ENCODE measurements at places on chromosomes 4 and X. TPM values are rescaled to one million over a fixed set of nuclear protein-coding genes. Genes with fewer than 3 reads are reported as not detected.
A peak's percentile ranks its signal among the peaks of the same experiment; 100 is the strongest.

DNA sequence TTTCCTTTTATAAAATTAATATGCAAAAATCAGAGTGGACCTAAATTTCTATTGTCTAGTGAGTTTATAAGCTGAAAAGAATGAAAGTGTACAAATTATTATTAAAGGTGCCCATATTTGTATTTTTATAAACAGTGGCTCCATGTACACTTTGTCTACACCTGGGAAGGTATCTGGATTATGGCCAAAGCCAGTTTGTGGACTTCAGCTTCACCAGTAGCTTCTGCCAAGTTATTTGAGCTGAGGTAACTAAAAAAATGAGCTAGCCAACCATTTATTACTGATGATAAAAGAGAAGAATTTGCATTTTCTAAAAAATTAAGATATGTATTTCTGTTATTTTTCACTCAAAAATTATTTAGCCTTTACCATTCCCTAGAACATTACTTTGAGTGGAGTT, 32.3 kb upstream of the LRAT start:
- DNase-seq, result no peak
- no peaks in the 10 kb centered on the region for H3K36me3 ChIP-seq
- H3K27ac ChIP-seq, result no peak overlapping the region
- no peak overlapping the region for H3K4me3 ChIP-seq
- no peaks in the 10 kb centered on the region for H3K4me1 ChIP-seq

- H3K4me3 ChIP-seq, result no peak overlapping the region
- H3K27me3 ChIP-seq, result no peaks in the 10 kb centered on the region
- H3K4me1 ChIP-seq, result no peaks in the 10 kb centered on the region
- no peak for DNase-seq
- H3K27ac ChIP-seq, result no peak overlapping the region
These were observed 78.1 kb upstream of the FSTL5 start for GRCh38 chr4:162241857-162242256.

DNA sequence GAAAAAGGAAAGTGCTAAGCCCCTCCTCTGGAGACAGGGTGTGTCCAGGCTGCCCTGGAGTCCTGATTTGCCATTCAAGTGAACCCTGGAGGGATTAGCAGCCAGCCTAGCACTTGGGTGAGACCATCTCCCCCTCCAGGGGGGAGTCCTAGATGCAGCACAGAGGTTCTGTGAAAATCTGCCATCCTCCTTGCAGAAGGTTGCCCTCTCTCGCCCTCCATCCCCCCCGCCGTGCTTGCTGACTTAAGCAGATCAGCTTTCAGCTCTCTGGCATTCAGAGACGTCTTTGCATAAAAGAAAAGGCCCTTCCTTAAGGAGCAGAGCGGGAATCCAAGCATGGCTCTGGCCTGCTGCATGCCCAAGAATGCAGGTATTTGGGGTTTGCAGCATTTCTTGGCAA, 102.1 kb upstream of the SCML1 start:
- no peaks in the 10 kb centered on the region for H3K4me1 ChIP-seq
- DNase-seq, result peak; percentile 58
- no peak overlapping the region for H3K27ac ChIP-seq
- H3K36me3 ChIP-seq, result no peaks in the 10 kb centered on the region
- no peaks in the 10 kb centered on the region for H3K27me3 ChIP-seq

GRCh38 chr4:12911750-12912358, 572.3 kb downstream of the RAB28 start:
- no peaks in the 10 kb centered on the region for H3K4me1 ChIP-seq
- no peak overlapping the region for H3K4me3 ChIP-seq
- H3K36me3 ChIP-seq, result no peaks in the 10 kb centered on the region
- no peaks in the 10 kb centered on the region for H3K27me3 ChIP-seq

- no peak overlapping the region for H3K4me3 ChIP-seq
- no peaks in the 10 kb centered on the region for H3K36me3 ChIP-seq
- H3K27me3 ChIP-seq, result no peaks in the 10 kb centered on the region
These were observed 68.4 kb upstream of the RELL1 start for GRCh38 chr4:37754410-37755185.

DNA sequence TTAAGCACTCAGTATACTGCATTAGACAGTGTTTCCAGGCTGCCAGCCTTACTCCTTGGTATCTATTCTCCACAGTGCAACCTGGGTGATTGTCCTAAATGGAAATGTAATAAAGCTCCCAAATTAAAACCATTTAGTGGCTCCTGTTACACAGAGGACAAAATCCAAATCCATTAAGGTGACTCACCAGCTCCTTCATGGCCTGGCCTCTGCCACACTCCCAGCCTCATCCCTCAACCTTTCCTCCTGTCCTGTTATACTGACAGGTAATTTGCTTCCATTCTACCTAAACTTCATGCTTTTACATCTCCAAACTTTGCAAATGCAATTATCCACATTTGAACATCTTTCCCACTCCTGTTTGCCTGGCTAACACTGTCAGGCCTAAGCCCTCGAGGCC, 140.3 kb downstream of the INPP4B start:
- H3K4me3 ChIP-seq, result no peak overlapping the region
- H3K4me1 ChIP-seq, result no peaks in the 10 kb centered on the region
- H3K27me3 ChIP-seq, result no peaks in the 10 kb centered on the region
- DNase-seq, result no peak

Gene ATG4A
- total RNA-seq, result 13.5 TPM

- H3K36me3 ChIP-seq, result no peaks in the 10 kb centered on the region
- no peak overlapping the region for H3K27ac ChIP-seq
- peak; percentile 21 for DNase-seq
- H3K27me3 ChIP-seq, result no peaks in the 10 kb centered on the region
These were observed 70.3 kb downstream of the PHOX2B start for GRCh38 chr4:41678086-41678816.

Gene MAGEB17
- total RNA-seq, result not detected

DNA sequence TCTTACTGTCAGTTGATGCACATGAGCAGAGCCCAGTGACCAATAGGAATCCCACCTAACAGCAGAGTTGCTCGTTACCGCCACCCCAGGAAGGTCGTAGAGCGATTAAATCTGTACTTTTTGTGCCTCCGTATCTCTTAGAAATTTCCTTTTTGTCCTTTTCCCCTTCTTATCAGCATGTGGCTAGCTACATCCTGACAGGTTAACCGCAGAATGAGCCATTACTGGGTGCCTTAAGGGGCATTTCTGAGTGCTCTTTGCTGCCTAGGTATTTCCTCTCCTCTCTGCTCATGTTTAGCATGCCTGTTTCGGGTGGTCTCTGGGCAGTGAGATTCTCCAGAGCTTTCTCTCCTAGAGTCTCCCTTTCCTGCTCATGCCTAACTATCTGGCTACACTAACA, 530.5 kb downstream of the FAM133A start:
- H3K27me3 ChIP-seq, result no peaks in the 10 kb centered on the region
- DNase-seq, result no peak
- H3K4me1 ChIP-seq, result no peaks in the 10 kb centered on the region
- H3K36me3 ChIP-seq, result no peaks in the 10 kb centered on the region
- no peak overlapping the region for H3K27ac ChIP-seq
- no peak overlapping the region for H3K4me3 ChIP-seq

Gene WWC2
- 34.0 TPM for total RNA-seq

DNA sequence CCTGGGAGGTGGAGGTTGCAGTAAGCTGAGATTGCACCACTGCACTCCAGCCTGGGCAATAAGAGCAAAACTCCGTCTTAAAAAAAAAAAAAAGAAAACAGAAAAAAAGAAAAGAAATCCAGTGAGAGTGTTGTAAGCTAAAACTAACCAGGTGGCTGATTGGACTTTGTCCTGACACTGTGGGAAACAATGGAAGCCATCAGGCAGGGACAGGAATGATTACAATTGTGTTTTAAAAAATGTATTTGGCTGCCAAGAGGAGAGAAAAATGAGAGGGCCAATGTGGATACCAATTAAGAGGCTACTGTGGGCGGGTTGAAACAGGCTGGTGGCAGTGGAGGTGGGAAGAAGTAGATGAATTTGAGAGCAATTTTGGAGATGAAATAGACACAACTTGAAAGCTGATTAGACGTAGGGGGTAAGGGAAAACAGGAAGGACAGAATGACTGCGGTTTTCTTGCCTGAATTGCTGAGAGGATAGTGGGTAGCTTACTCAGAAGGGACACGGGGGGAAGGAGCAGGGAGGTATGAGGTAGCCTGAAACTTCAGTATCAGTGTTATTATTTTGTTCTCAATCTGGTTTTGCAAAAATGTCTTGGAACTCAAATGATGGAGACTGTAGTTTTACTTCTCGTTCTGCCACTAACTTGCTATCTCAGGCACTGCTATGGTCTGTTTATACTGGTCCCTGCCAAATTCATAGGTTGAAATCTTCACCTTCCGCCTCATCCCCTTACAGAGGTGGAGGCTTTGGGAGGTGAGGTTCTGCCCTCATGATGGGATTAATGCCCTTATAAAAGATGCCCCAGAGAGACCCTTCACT, 45.6 kb upstream of the CHRNA9 start:
- H3K4me3 ChIP-seq, result no peak overlapping the region
- H3K36me3 ChIP-seq, result no peaks in the 10 kb centered on the region
- no peaks in the 10 kb centered on the region for H3K27me3 ChIP-seq
- H3K4me1 ChIP-seq, result no peaks in the 10 kb centered on the region
- no peak for DNase-seq

Gene TRIM60
- not detected for total RNA-seq

Gene TMEM255A
- under 0.01 TPM for total RNA-seq

DNA sequence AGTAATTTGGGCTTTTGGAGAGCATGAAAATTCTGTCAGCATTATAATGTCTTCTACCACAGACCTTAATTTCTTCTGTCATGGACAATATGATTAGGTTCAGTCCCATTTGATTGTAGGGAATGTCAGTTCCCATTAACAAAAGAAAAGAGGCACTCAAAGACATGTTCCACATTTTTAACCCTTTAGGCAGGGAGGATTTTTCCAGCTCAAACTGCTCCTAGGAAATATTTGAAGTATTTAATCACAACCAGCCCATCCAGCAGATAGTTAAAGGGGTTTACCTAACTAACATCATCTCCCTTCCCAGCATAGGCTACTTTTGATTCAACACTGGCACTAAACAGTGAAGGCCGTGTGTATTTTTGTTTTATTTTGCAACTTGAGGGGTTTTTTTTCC, 256.0 kb downstream of the DHX15 start:
- no peak overlapping the region for H3K4me3 ChIP-seq
- H3K36me3 ChIP-seq, result no peaks in the 10 kb centered on the region
- H3K27me3 ChIP-seq, result no peaks in the 10 kb centered on the region
- H3K27ac ChIP-seq, result no peak overlapping the region
- H3K4me1 ChIP-seq, result no peaks in the 10 kb centered on the region

DNA sequence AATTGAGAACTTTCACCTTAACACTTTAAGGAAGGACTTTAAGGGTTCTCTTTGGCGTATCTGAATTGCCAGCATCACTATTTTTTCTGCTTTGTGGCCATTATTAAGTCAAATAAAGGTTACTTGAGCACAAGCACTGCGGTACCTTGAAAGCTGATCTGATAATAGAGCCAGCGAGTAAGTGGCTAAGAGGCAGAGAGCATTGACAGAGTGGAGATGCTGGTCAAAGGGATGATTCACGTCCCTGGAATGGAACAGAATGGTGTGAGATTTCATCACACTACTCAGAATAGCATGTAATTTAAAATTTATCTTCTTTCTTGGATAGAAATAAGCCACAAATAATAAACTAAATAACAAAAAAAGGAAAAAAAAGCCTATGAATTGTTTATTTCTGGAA, 57.1 kb upstream of the NPFFR2 start:
- no peaks in the 10 kb centered on the region for H3K27me3 ChIP-seq
- H3K4me1 ChIP-seq, result no peaks in the 10 kb centered on the region

DNA sequence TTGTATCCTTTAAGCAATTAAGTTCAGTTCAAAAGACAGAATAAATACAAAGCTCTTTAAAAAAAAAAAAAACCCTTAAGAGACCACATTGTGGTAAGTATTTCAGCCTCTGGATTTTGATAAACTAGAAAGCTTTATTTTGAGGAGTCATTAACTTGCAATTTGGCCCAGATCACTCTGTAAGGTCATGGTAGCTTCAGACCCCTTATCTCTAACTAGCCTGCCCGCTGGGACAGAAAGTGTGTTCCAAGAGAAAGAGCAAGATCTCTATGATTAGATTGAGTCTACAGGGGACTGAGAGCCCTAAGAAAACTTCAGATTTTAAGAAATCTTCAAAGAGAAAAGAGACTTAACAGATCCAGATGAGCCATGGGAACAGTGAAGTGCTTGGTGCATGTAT, 45.6 kb downstream of the GALNT7 start:
- DNase-seq, result no peak
- no peaks in the 10 kb centered on the region for H3K36me3 ChIP-seq
- no peaks in the 10 kb centered on the region for H3K27me3 ChIP-seq
- H3K27ac ChIP-seq, result no peak overlapping the region
- peaks cover 3% of the 10 kb centered on the region for H3K4me1 ChIP-seq

- no peaks in the 10 kb centered on the region for H3K4me1 ChIP-seq
- H3K27me3 ChIP-seq, result no peaks in the 10 kb centered on the region
- no peaks in the 10 kb centered on the region for H3K36me3 ChIP-seq
- no peak overlapping the region for H3K27ac ChIP-seq
- no peak overlapping the region for H3K4me3 ChIP-seq
- DNase-seq, result peak; percentile 34
These were observed 101.2 kb downstream of the ARHGAP6 start for GRCh38 chrX:11564546-11564945.

DNA sequence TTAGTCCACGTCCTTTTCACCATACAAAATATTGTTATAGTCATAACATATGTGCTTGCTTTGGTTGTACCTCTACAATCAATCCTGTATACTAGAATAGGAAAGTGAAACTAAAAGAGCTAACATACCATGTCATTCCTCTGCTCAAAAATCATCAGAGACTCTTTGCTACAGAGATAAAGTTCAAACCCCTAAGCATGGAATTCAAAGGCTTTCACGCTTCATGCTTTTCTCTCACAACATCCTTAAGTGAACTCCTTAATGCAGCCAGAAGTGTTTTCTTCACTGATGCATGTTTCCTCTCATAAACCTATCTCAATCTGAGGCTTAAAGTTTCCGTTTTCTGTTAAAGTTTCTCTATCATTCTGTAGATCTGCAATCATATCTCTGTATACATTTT, 744.6 kb upstream of the IGFBP7 start:
- no peaks in the 10 kb centered on the region for H3K36me3 ChIP-seq
- no peaks in the 10 kb centered on the region for H3K4me1 ChIP-seq
- no peaks in the 10 kb centered on the region for H3K27me3 ChIP-seq
- DNase-seq, result peak; percentile 3
- H3K4me3 ChIP-seq, result no peak overlapping the region

All from fibroblast of lung (primary cell).